CD4-positive, alpha-beta T cell treated with Interleukin-4 for 4 hours (primary cell): ENCODE measurements at places on chromosomes 4 and X.

DNA sequence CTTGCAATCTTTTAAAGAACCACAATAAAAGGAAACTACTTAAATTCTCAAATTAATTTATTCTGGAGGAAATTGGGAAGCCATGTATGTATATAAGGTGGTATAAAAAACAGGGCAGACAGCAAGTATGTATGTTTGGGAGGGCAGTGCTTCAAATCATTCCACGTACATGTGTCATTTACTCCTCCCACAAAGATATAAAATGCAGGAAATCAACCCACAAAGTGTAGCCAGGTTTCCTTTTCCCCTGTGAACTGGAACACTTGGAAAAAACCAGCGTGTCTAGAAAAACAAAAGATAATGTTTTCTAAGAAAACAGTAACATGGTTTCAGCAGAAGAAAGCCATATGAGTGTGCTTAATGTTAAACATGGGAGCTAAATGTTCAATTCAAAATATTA is 156.7 kb upstream of the FAM47A start:
- no peak for DNase-seq

- DNase-seq: no peak
Measured at GRCh38 chr4:165555302-165555701, 176.5 kb downstream of the CPE start.

DNA sequence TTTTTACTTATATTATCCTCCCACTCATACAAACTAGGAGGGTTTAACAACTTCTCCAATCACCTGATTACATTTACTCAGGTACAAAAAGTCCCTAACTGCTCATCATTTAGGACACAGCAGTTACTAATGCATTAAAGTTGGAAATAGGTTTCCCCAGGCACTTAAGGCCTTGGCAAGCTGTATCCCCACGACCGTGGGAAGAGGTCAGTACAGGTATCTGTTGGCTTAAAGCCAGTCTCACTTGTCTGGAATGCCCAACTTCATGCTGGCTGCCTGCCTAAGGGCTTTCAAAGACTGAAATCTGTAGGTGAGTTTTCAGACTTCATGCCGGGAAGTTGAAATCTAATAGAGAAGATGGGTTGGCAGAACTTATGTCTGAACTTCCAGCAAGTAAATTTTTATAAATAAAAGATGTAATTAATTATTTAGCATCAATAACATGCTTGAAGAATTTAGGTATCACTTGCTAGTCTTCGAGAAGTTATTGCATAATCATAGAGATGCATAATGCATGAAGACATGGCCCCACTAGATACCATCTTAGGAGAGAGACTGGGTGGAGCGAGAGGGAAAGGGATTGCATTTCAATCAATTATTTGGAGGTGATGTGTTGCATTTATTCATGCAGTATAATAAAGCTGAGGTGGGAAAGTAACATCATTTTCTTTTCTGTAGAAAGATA is 54.2 kb downstream of the SCD5 start:
- no peak for DNase-seq

GRCh38 chrX:10022580-10023245 is 55.6 kb downstream of the CLDN34 start:
- no peak for DNase-seq

- no peak for DNase-seq
Measured at GRCh38 chr4:142065086-142065647, 428.8 kb downstream of the IL15 start.

GRCh38 chr4:25283948-25284347 is 28.6 kb upstream of the ZCCHC4 start:
- no peak for DNase-seq

GRCh38 chrX:119419898-119420297 is 20.8 kb downstream of the SLC25A43 start:
- DNase-seq: no peak

DNA sequence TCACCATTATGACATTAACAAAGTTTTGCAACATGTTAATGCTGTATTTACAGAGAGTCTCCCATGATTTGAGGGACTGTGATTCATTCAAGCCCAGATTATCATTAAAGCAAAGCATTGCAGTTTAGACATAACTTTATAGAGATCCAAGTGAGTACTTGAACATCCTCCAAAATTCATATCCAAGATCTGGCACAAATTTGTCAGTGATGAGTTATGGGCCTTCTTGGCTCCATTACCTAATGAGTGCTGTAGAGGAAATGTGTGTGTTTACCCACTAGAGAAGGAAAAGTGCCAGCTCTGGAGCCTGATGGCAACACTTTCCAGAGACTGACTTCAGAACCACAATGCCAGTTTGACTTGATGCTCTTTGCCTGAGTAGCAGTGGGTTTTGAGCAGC is 432.3 kb downstream of the GALNTL6 start:
- DNase-seq: no peak

- DNase-seq: no peak
Measured at GRCh38 chrX:106802063-106802387, 448 bp upstream of the TBC1D8B start.

GRCh38 chrX:96889726-96890125 is 6.0 kb downstream of the RPA4 start:
- no peak for DNase-seq

GRCh38 chrX:101287402-101287801 is 3.7 kb downstream of the TAF7L start:
- DNase-seq: peak; percentile 19

GRCh38 chr4:110152386-110152785 is 46.0 kb downstream of the ELOVL6 start:
- DNase-seq: no peak

GRCh38 chr4:118915468-118915867 is 26.8 kb downstream of the SYNPO2 start:
- no peak for DNase-seq

DNA sequence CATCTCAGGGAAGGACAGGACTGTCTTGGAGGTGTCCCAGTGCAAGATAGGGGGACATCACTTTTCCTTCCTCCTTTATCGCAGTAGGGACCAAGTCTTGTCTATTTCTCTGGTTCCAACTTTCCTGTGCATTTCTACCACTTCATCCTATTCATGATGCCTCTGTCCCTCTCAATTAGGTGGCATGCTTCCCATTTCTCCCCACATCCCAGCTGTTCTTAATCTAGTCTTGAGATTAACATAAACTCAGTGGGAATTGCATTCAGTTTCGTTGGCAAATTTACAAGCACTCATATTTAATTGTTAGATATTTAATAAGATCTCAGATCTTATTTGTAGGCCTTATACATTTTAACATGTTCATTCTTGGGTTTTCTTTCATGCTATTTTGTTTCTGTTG is 15.7 kb upstream of the ODAM start:
- no peak for DNase-seq

DNA sequence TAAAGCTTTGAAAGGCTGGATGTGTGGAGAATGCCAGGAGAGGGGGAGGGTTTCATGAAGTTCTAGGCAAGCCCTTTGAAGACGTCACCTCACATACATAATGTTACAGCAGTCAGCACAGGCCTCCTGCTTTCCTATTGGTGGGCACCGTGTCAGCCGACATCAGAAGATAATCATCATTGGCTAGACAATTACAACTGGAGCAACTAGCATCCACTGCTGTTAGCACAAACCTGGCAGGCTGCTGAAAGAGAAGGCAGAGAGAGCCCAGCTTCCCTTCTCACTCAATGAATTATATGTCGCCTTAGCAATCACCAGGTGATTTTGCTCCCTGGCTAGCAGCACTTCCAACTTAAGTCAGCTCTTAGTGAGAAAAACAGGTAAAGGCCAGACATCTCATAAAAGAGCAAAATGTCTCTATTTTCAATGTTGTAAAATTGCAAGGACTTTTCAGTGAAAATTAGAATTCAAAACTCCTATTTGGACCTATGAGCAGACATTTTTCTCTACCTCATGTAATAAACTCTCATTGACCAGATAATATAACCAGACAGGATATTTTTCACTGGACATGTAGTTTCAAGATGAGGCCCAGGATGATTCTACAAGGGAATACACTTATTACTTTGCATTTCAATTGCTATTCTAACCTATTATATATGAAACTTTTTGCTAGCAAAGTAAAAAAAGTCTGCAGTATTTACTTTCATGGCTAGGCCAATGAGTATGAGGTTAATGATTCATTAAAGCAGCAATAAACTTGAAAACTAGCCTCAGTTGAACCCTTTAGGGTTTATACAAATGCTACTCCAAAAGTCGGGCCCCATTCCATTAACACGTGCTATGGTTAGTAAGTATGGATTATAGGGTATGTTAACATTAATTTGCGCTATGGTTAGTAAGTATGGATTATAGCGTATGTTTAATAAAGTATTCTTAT is 4.3 kb downstream of the ELOVL6 start:
- DNase-seq: peak; percentile 87

GRCh38 chr4:82201303-82201702 is 172.5 kb downstream of the HNRNPD start:
- no peak for DNase-seq

DNA sequence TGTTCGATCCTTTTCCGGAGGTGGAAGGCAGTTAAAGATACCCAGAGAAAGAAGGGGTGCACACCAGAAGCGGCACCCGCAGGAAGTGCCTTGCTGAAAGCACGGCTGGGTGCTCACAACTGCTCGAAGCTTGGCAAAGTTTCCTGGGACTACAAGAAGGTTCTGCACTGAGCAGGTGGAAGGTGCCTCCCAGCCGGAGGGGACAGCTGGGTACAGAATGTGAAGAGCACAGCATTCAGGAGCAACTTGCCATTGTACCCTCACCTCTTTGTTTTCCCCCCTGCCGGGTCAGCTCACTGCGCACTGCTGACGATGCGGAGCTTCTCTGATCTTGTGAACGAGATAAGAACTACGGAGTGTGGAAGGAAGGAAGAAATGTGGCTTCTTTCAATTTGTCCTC is 289.2 kb downstream of the FBXW7 start:
- peak; percentile 11 for DNase-seq

DNA sequence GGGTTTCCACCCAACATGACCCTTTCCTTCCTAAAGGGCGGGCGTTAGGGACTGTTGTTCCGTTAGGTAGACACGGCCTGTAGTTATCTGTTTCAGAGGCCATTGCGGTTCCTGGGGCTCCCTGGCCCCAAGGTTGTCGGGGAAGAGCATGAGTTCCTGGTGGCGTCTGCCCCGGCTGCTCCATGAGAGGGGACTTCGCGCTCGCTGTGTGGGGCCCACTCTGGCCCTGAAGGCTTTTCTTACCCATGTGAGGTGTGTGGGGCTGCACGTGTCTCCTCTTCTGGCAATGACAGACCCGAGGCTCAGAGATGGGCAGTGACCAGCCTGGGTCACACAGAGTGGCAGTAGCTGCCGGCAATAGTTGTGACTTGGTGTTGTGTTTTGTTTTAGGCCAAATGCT is 9.1 kb downstream of the TADA2B start:
- no peak for DNase-seq

DNA sequence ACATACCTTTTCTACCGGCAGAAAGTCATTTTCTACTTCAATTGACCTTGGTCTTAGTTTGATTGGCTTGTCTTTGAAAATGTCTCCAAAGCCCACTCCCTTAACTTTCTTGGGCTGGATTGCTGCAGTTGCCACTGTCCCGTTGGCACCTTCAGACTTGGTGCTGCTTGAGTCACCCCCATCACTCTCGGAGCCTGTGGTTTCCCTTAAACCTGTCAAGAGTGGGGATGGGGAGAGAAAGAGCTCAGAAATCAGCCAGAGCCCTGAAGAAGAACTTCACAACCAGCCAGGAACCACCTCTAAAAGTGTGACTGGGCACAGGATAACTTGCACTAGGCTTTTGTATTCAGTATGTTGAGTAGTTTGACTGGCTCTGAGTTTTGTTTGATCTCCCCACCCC is 168.5 kb upstream of the MAP3K15 start:
- DNase-seq: peak; percentile 40

- DNase-seq: no peak
Measured at GRCh38 chr4:61619528-61619927, 419.4 kb downstream of the ADGRL3 start.

DNA sequence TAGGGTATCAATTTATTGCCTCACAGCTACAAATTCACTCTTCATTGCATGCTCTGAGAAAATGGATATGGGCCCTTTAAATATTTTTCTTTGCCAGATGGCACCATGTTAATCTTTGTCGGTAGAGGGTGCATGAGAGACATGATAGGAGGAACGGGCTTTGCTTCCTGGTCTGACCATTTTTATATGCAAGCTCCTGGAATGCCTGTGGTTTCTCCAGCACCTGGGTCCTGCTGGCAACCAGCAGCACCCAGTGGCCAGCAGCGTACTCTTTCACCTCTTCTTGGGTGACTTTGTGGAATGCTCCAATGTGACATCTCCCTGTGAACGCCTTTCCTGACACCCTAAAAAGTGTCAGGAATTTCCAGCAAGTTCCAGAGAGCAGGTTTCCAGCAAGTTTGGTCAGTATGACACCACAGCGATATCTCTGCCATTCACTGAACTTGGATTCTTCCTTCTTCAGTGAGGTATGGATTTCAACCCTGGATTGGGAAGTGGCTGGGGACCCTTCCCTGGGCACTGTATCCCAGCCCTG is 140.3 kb upstream of the PGRMC2 start:
- DNase-seq: no peak

- no peak for DNase-seq
Measured at GRCh38 chrX:121160987-121161386, 113.6 kb downstream of the GLUD2 start.

- peak; percentile 11 for DNase-seq
Measured at GRCh38 chr4:108492816-108493595, 127.4 kb upstream of the RPL34 start.

DNA sequence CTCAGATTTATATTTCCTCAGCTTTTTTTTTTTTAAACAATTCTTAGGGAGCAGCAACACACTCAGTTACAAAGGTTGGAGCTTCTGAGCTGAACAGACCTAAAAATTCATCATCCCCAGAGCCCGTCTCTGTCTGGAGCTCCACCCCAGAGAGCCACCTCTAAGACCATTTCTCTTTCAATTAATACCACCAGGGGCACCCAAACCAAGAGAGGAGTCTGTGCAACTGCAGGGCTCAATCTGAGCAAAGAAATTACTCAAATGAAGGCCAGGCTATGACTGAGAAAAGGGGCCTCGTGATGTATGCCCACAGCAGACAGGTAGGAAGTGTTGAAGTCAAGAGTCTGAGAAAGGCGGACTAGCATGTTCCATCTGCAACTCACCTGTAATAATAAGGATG is 95.5 kb downstream of the C4orf51 start:
- DNase-seq: no peak

DNA sequence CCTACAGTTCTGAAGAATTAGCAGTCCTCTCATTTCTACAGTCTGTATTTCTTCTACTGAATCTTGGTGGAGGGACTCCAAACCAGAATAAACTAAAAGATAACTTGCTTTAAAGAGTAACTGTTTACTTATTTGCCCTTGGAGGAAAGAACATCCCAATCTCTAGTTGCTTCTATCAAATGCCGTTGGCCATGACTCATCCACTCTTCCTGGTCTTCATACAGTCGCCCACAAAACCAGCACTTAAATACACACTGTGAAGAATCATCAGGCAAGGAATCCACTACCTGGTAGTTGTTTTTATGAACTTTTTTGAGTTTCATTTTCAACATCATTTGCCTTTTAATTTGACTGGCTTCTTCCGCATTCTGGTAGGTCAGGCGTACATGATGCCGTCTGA is 14.2 kb downstream of the ZNF518B start:
- DNase-seq: no peak

- DNase-seq: no peak
Measured at GRCh38 chr4:75545526-75545925, 10.3 kb upstream of the ODAPH start.
